IMR-90 (cell line): ENCODE measurements at places on chromosomes 2 and 18.

DNA sequence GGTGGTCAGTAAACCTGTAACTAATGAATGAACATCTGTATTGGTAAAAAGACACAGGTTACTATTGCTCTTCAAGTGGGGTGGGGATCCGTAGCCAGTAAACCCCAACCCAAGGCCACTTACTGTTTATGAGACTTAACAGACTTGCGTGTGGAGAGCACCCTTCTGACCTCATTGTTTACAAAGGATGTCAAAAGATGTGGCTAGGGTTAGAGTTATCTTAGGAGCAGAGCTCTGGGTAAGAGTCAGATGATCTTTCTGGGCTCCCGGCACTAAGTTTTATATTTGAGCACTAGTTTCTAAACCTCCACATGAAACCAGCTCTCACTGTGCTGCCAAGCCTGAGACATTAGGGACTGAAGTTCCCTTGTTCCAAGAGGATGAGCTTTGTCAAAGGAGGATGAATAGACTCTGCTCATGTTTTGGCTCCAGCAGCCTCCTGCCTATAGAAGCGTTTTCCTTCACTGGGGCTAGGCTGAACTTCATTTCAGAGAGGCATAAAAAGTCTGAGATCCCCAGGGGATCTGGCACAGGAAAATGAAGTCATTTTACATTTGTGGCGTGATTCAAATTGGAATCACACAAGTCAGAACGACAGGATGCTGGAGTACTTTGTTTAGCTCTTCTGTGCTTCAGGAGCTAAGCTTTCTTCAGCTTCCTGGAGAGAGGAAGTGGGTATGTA lies 403.1 kb upstream of the TRIB2 start:
- DNase-seq = no peak

DNA sequence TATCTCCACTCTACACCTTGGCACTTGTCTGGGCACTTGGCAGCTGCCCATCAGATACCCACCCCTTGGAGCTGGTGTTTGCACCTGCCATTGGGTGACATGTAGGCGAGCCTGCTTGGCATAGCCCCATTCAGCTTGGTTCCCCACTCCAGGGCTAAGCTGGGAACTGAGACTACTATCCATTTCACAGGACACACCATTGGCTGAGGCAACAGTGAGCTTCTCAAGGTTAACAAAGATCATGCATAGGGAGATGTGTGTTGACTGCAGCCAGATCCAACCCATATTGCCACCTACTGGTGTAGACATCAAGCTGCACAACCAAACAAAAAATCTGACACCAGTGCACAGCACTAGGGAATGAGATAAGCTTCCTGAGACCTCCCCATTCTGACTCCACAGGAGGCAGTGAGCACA lies 1389.8 kb upstream of the TMEFF2 start:
- DNase-seq = peak; percentile 1

DNA sequence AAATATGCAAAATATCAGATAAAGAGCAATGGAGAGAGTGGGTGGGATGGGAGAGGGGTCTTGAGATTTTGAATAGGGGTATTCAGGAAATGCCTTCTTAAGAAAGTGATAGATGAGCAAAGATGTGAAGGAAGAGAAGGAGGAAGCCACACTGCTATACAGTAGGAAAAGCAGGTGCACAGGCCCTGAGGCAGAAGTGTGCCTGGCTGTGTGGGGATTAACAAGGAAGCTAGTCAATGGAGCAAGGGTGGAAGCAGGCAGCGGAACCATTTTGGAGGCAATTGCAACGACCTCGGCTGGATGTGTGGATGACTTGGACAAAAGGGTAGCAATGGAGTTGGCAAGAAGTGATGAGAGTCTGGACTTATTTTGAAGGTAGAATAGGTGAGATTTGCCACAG lies 11.0 kb upstream of the CNGA3 start:
- no peak for DNase-seq

- no peak for DNase-seq
Observed at GRCh38 chr18:58337686-58338085, 291.2 kb downstream of the ALPK2 start.

GRCh38 chr2:39435741-39436591 lies 1.1 kb downstream of the MAP4K3 start:
- DNase-seq = peak; percentile 58

DNA sequence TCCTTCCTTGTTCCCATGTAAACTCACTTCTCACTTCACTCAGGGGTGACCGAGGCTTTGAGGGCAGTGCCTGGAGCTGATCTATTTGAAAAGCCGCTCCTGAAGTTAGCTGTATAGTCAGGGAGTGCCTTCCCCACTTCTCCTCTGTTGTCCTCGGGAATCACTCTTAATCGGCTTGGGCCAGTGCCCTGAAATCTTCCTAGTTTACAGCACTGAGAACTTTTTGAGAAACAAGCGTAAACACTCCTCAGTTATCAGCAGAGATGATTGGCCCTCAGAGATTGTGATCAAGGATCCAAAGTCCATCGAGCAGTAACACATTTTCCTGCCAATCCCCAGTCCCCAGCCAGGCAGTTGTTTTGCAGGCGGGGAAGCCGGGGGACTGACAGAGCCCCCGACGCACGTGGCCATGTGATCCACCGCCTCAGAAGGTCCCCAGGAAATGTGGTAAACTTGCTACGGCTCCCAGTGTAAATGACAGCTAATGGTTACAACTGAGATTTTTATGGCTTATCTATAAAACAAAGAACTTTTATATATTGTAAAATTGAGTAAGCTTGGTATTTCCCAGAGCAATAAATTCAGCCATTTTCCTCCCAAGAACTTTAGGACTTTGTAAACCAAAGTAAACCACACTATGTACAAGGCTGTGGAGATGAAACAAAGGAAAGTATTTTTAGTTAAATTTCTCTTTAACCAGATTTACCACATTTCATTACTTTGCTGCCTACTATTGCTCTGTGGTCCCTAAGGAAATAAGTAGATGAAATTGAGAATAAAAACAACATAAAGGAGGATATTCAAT lies 53.5 kb downstream of the C18orf63 start:
- no peak for DNase-seq

- DNase-seq = no peak
Observed at GRCh38 chr2:231521443-231521842, 8.8 kb downstream of the NMUR1 start.

- peak; percentile 51 for DNase-seq
Observed at GRCh38 chr2:45771261-45771660, 119.8 kb downstream of the PRKCE start.

GRCh38 chr18:78895207-78896001 lies 84.2 kb upstream of the SALL3 start:
- no peak for DNase-seq

DNA sequence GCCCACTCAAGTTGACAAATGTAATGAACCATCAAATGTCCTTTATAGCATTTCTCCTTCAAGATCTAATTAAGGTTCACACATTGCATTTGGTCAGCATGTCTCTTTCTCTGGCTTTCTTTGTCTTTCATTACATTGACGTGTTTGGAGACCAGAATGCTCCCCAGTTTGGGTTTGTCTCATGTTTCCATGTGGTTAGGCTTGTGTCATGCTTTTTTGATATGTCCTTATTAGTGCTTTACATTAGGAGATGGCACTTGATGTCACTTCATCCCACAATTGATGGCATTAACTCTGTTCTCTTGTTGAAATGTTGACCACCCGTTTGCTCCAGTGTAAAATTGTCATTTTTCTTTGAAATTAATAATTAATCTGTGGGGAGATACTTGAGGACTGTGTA lies 165.8 kb downstream of the AKAIN1 start:
- no peak for DNase-seq

DNA sequence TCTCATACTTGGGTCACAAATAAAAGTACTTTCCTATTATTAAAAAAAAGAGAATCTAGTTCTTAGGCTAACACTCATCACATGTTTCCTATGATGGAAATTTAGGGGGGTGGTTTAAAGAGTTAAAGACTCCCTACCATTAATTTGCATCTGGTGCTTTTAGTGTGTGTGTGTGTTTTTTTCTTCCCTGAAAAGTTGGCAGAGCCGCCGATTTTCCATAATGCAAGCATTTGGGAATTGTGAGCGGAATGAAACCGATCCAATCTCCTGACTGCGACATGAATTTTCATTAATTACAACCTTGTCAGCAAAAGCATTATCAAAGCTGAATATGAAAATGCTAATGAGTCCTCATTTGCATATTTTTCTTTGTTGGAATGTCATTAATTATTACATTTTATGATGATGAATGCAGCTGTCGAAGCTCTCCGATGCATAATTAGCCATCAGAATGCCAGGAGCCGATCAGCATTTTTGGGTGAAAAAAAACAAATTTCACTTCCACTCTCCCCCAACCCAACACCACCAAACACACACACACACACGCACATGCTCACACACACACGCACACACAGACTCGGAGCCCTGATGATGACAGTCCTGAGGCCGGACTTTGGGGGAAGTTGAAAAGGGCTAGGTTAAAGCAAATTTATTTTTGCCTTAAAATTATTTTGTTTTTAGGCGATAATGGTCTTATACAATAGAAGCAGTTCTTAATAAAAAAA lies 165.4 kb downstream of the TCF4 start:
- DNase-seq = peak; percentile 53

GRCh38 chr2:116692988-116693387 lies 1121.5 kb upstream of the DDX18 start:
- DNase-seq = no peak

DNA sequence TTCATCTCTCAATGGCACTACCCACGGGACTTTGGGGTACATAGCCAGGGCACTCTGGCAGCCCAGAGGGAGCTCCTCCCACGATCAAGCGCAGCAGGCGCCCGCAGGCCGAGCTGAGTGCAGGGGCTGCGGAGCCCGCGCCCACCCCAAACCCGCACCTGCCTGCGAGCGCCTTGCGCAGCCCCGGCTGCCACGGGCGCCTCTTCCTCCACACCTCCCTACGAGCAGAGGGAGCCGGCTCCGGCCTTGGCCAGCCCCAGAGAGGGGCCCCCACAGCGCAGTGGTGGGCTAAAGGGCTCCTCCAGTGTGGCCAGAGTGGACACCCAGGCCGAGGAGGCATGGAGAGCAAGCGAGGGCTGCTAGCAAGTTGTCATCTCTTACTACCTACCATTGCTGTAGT lies 165.2 kb downstream of the UBE2E3 start:
- DNase-seq = no peak

- no peak for DNase-seq
Observed at GRCh38 chr2:60885683-60886082, 4.3 kb downstream of the REL start.

GRCh38 chr2:42742740-42743658 lies 20.9 kb downstream of the OXER1 start:
- no peak for DNase-seq

GRCh38 chr2:136233298-136233697 lies 115.3 kb upstream of the CXCR4 start:
- no peak for DNase-seq

DNA sequence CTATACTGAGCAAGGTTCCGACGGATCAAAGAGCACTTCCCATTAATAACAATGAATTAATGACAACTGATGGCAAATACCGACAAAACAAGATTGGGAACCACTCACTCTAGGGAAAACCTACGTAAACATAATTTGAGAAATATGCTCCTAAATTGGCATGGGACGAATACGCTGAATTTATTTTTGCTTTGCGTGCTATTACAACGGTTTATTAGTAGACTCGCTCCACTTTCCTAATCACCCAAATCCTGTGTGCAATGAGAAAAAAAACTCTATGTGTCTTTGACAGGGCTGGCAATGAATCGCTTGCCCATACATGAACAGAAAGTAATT lies 536 bp upstream of the SLC25A12 start:
- DNase-seq = no peak

GRCh38 chr2:20178666-20179465 lies 46.1 kb downstream of the SDC1 start:
- DNase-seq = no peak
